ENCODE measurements at places on chromosomes 12 and 14.

DNA sequence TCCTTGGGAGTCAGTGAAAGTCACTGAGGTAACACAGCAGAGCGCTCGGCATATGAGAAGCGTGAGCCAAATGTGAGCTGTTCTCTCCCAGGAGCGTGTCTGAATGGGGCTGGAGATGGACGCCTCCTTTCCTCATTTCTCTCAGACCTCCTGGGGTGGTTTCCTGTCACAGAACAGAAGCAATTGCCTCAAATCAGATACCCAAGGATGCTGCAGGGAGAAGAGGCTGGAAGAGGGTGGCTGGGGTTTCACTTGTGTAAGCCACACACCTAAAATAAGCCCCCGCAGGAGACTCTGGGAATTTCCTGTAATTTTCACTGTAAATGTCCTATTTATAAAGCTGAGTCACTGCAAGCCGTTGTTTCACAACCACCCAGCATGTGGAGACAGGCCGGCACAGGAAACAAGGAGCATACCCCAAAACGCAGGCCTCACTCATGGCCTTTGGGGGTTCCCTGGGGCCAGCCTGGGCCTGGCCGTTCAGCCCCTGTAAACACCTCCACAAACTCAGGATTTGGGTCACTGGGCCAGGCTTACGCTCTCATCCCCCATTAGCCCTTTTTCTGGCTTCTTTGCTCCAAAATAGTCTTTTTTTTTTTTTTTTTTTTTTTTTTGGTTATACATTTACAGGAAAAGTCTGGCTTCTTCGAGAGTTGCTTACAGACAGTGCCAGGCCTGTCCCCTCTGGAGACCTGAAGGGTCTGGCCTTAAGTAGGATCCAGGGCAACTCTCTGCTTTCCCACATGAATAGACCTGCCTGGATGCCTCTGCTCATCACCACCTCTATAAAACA is 55.3 kb downstream of the VCPKMT start:
- no peaks in the 10 kb centered on the region for H3K27me3 ChIP-seq
- H3K4me3 ChIP-seq: peak overlapping the region; percentile 94
- DNase-seq: peak; percentile 66
- H3K36me3 ChIP-seq: no peaks in the 10 kb centered on the region

- H3K27ac ChIP-seq: no peak overlapping the region
- no peak overlapping the region for H3K4me3 ChIP-seq
- no peaks in the 10 kb centered on the region for H3K36me3 ChIP-seq
These were observed 58.8 kb downstream of the ADGRD1 start for GRCh38 chr12:131012279-131013069.

DNA sequence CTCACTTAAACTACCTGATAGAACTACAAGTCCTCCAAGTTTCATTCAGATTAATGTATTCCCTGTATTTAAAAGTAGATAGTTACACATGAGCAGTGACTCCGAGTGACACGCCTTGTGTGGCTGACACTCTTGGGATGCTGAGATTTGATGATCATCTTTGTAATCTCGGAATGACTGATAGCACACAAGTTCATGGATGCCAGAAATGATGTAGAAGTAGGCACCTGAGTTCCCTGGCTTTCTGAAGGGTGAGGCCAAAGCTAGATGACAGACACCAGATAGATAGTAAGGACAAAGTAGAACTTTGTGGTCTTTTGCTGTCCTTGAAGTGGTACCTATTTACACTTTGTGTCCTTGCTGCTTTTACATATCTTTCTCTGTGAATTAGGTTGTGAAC is 491.2 kb downstream of the PCNX1 start:
- peaks cover 3% of the 10 kb centered on the region for H3K36me3 ChIP-seq
- H3K27ac ChIP-seq: peak overlapping the region; percentile 94
- peaks cover 36% of the 10 kb centered on the region for H3K4me1 ChIP-seq
- no peaks in the 10 kb centered on the region for H3K27me3 ChIP-seq

GRCh38 chr12:65170209-65170881 is 962 bp downstream of the LEMD3 start:
- peak overlapping the region; percentile 90 for H3K4me3 ChIP-seq
- peaks cover 23% of the 10 kb centered on the region for H3K4me1 ChIP-seq
- peak; percentile 63 for DNase-seq
- H3K27ac ChIP-seq: peak overlapping the region; percentile 86

DNA sequence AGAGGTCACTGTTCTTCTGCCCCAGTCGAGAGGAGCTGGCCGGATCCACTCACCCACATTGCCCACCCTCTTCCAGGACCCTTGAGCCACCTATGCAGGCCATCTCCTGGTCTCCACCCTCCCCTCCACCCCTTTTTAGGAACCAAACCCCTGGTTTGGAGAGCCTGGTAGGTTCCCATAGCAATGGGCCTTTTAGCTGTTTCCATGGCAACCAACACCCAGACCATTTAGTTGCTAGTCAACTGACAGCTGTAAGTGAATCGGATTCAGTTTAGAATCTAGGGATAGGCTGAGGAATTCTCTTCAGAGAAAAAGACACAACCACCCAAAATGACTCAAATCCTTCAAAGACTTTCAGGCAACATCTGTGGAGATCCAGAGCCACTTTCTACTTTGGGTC is 16.5 kb downstream of the NPC2 start:
- no peaks in the 10 kb centered on the region for H3K36me3 ChIP-seq
- H3K27me3 ChIP-seq: no peaks in the 10 kb centered on the region
- no peak overlapping the region for H3K4me3 ChIP-seq
- no peak overlapping the region for H3K27ac ChIP-seq
- H3K4me1 ChIP-seq: no peaks in the 10 kb centered on the region
- DNase-seq: no peak

GRCh38 chr14:104442107-104442551 is 137.4 kb upstream of the C14orf180 start:
- no peak overlapping the region for H3K4me3 ChIP-seq
- H3K4me1 ChIP-seq: no peaks in the 10 kb centered on the region
- H3K27ac ChIP-seq: no peak overlapping the region
- no peaks in the 10 kb centered on the region for H3K27me3 ChIP-seq
- DNase-seq: no peak

DNA sequence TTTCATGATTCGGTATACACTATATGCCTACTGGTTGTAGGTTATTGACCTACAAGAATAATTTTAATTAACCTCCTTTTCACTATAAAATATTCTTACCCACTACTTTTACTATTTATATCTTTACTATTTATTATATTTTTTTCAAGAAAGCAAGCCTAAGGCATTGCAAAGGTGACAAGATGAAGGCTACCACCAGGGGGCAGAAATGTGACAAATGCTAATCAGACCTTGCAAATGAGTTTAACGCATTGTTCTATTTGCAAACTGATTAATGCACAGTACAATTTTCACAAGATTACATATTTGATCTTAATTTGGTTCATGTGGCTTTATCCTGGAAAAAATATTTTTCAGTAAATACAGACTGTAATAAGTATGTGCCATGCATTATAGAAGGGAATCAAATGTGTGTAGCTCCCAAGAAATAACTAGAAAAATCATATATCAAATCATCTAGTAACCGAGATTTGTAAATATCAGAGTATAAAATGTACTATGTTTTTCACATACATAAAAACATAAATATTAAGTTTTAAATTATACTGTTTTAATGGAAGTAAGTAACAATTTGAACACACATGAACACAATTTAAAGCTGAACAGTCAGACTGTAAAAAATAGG is 107.0 kb downstream of the ADAMTS20 start:
- no peaks in the 10 kb centered on the region for H3K36me3 ChIP-seq
- H3K4me3 ChIP-seq: no peak overlapping the region
- no peaks in the 10 kb centered on the region for H3K27me3 ChIP-seq
- no peak overlapping the region for H3K27ac ChIP-seq
- no peaks in the 10 kb centered on the region for H3K4me1 ChIP-seq

GRCh38 chr14:28596391-28596790 is 170.2 kb upstream of the FOXG1 start:
- H3K4me3 ChIP-seq: no peak overlapping the region
- no peaks in the 10 kb centered on the region for H3K36me3 ChIP-seq
- no peak overlapping the region for H3K27ac ChIP-seq
- no peaks in the 10 kb centered on the region for H3K4me1 ChIP-seq

GRCh38 chr12:116539361-116539771 is 19.8 kb upstream of the MAP1LC3B2 start:
- H3K4me3 ChIP-seq: no peak overlapping the region
- H3K4me1 ChIP-seq: peaks cover 29% of the 10 kb centered on the region
- peaks cover 5% of the 10 kb centered on the region for H3K27me3 ChIP-seq
- H3K36me3 ChIP-seq: no peaks in the 10 kb centered on the region

- no peak overlapping the region for H3K27ac ChIP-seq
- H3K4me1 ChIP-seq: peaks cover 7% of the 10 kb centered on the region
- H3K27me3 ChIP-seq: no peaks in the 10 kb centered on the region
These were observed 189.9 kb upstream of the CNTN1 start for GRCh38 chr12:40502322-40502721.

- H3K27ac ChIP-seq: no peak overlapping the region
- peaks cover 11% of the 10 kb centered on the region for H3K27me3 ChIP-seq
- no peak for DNase-seq
- no peaks in the 10 kb centered on the region for H3K36me3 ChIP-seq
- H3K4me3 ChIP-seq: no peak overlapping the region
These were observed 10.5 kb upstream of the TMED2 start for GRCh38 chr12:123573870-123574269.

GRCh38 chr14:81231540-81231939 is 10.8 kb upstream of the GTF2A1 start:
- H3K4me3 ChIP-seq: no peak overlapping the region
- H3K36me3 ChIP-seq: no peaks in the 10 kb centered on the region
- no peak for DNase-seq
- no peaks in the 10 kb centered on the region for H3K27me3 ChIP-seq
- no peak overlapping the region for H3K27ac ChIP-seq
- peaks cover 3% of the 10 kb centered on the region for H3K4me1 ChIP-seq

GRCh38 chr12:43964961-43965360 is 129.1 kb downstream of the TMEM117 start:
- no peaks in the 10 kb centered on the region for H3K27me3 ChIP-seq
- no peaks in the 10 kb centered on the region for H3K36me3 ChIP-seq
- DNase-seq: no peak
- no peak overlapping the region for H3K27ac ChIP-seq
- H3K4me3 ChIP-seq: no peak overlapping the region

DNA sequence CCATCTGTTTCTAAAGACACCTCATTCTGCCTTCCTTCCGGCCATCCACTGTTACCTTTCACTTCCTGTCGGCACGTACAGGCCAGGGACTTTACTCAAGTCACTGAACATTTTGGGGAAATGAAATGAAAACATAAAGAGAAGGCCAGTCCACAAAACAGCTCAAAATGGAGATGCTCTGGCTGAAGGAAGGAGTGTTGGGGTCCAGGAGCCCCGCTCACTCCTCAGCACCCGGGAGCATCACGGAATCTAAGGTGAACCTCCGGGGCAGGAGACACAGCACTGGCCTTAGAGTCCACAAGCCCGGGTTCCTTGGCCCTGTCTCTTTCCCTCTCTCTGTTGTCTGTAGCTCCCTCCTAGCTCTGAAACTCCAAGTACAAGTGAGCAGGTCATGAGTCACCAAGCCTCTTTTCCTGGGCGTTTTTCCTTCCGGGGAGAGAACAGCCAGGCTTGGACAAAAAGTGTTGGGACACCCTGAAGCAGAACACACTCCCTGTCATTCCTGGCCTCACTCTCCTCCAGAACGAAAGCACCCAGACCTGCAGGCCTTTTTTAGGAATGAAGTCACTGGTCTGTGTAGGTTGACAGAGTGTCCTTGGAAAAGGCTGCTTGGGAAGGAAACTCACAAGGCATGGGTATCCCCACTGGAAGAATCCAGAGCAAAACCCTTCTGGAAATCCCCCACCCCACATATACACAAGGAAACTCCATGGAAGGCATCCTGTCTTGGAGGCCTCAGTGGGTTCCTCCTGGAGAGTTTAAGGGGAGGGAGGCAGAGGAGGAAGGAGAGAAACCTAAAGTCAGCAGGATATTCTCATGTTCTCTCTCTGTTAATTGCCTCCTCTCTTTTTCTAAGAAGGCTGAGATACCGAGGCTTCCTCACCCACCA is 245.3 kb downstream of the ZFP36L1 start:
- DNase-seq: no peak
- H3K36me3 ChIP-seq: no peaks in the 10 kb centered on the region
- no peak overlapping the region for H3K4me3 ChIP-seq

- no peaks in the 10 kb centered on the region for H3K27me3 ChIP-seq
- no peaks in the 10 kb centered on the region for H3K4me1 ChIP-seq
- DNase-seq: no peak
- H3K36me3 ChIP-seq: no peaks in the 10 kb centered on the region
These were observed 166.0 kb downstream of the IPO8 start for GRCh38 chr12:30529489-30530269.

GRCh38 chr12:87982208-87982607 is 47.0 kb downstream of the C12orf50 start:
- no peak overlapping the region for H3K27ac ChIP-seq
- no peak overlapping the region for H3K4me3 ChIP-seq
- no peaks in the 10 kb centered on the region for H3K36me3 ChIP-seq
- no peaks in the 10 kb centered on the region for H3K27me3 ChIP-seq
- no peaks in the 10 kb centered on the region for H3K4me1 ChIP-seq

DNA sequence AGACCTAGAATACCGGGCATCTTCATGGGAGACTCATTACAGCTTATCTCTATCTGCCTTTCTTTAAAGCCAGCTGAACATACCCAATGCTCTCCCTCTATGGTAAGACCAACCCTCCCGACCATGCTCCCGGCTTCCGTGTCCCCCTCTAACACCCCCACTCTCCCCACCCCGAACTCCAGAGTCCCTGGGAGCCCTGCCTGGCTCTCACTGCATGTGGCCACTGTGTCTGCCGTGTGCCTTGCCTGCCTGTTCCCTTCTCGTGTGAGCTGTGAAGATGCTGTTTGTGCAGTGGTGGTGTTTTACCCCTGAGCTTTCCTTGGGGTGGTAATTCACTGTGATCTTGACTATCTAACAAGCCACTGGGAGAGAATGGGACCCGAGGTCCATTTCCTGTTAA is 146.4 kb upstream of the FKBP4 start:
- DNase-seq: no peak
- H3K36me3 ChIP-seq: no peaks in the 10 kb centered on the region
- H3K4me3 ChIP-seq: no peak overlapping the region
- H3K4me1 ChIP-seq: peaks cover 2% of the 10 kb centered on the region
- no peak overlapping the region for H3K27ac ChIP-seq

- H3K4me1 ChIP-seq: peaks cover 76% of the 10 kb centered on the region
- H3K36me3 ChIP-seq: peaks cover 63% of the 10 kb centered on the region
- peak overlapping the region; percentile 99 for H3K4me3 ChIP-seq
- H3K27ac ChIP-seq: peak overlapping the region; percentile 100
- no peaks in the 10 kb centered on the region for H3K27me3 ChIP-seq
- no peak for DNase-seq
These were observed 7.1 kb downstream of the RHOF start for GRCh38 chr12:121786440-121786825.

GRCh38 chr12:2154050-2154449 is 101.3 kb downstream of the CACNA1C start:
- peaks cover 6% of the 10 kb centered on the region for H3K27me3 ChIP-seq
- DNase-seq: no peak
- no peak overlapping the region for H3K27ac ChIP-seq
- peaks cover 2% of the 10 kb centered on the region for H3K4me1 ChIP-seq
- H3K36me3 ChIP-seq: no peaks in the 10 kb centered on the region

- no peak for DNase-seq
- no peaks in the 10 kb centered on the region for H3K36me3 ChIP-seq
- no peaks in the 10 kb centered on the region for H3K4me1 ChIP-seq
- H3K27ac ChIP-seq: no peak overlapping the region
- H3K27me3 ChIP-seq: peaks cover 59% of the 10 kb centered on the region
These were observed 3.1 kb downstream of the SMOC1 start for GRCh38 chr14:69882116-69882864.

Measured in T-helper 2 cell treated with Interferon-gamma antibody and Interleukin-4, amounts not matched to agents 5 μg/mL and 100 μg/mL, for 36 hours (primary cell).